ENCODE measurements at places on chromosomes 7 and 10.
A peak's percentile ranks its signal among the peaks of the same experiment; 100 is the strongest.

DNA sequence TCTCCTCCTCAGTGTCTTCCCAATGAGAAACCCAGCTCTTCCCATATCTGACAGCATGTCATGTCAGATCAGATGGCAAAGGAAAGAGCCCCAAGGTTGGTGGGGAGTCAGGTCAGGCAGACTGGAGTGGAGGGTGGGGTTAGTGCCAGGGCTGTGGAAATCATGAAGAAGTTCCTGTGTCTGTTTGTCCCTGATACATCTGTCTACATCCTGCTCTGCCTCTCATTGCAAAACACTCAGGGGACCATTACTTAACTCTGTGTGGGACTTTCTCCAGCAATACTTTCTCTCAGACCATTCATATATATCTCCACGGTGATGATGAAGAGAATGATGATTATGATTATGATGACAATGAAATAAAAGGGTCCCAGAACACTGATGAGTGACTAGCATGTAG is 3.3 kb downstream of the PRRT4 start:
- DNase-seq: no peak

DNA sequence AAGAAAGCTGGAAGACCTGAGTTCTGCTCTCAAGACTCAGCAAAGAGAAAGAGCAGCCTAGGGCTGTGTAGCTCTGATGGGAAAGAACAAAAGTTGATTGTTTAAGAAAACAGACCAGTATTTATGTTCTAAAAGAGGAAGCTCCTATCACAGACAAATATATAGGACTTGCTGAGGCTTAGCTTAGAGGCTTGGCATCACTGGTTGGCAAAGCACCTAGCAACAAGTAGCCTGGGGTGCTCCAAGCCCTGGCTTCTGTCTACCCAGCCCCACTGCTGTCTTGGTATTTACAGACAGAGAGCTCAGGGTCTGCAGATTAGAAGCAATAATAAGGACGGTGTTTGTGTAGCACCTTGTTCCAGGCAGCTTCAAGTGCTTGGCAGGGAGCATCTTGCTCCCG is 36.9 kb upstream of the CCDC3 start:
- DNase-seq: no peak

DNA sequence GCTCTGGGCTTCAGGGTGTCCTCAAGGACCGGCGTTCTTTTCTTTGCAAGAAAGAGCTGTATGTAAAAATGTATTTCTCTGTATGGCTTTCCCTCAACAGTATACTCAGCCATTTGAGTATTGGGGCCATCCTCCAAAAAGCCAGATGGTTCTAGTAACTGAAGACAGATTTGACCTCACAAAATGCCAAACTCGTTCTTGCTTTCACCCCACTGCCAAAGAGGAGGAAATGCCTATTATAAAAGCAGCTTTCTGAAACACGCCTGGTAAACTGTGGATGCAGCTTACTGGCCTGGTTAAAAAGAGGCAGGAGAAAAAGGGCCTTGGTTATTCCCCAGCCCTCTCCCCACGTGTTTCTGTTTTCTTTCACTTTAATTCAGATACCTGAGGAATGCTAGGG is 7.7 kb upstream of the HTR5A start:
- DNase-seq: no peak

DNA sequence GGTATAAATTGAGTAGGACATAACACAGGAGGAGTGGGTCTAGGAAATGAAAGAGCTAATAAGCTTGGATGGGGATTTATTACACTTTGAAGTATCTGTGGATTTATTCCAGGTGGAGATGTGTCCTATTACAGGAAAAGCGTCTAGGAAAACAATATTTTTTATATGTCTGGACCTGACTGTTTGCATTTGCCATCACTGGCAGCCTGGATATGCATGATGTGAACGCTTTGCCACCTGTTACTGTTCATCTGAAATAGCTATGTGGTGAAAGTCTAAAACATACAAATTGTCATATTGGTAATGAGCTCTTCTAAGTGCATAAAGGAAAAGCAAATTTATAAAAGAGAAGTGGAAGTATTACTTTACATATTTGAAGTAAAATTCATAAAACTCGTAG is 31.6 kb upstream of the AGMO start:
- no peak for DNase-seq

DNA sequence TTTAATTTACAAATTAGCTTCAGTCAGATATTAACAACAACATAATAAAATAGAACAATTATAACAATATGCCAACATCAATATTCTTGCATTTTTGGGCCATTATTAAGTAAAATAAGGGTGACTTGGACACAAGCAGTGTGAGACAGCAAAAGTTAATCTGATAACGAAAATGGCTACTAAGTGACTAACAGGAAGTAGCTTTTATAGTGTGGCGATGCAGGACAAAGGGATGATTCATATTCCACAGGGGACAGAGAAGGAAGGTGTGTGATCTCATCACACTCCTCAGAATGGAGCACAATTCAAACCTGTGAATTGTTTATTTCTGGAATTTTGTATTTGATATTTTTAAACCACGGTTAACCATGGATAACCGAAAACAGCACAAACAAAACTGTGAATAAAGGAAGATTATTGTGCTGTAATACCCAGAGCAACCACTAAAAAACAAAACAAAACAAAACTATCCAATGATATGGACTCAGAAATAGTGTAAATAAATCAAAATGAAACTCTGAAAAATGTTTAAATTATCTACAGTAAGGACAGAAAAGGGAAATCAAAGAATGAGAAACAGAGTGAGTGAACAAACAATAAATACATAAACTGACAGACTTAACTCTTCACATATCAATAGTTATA is 66.9 kb upstream of the TFEC start:
- DNase-seq: no peak

DNA sequence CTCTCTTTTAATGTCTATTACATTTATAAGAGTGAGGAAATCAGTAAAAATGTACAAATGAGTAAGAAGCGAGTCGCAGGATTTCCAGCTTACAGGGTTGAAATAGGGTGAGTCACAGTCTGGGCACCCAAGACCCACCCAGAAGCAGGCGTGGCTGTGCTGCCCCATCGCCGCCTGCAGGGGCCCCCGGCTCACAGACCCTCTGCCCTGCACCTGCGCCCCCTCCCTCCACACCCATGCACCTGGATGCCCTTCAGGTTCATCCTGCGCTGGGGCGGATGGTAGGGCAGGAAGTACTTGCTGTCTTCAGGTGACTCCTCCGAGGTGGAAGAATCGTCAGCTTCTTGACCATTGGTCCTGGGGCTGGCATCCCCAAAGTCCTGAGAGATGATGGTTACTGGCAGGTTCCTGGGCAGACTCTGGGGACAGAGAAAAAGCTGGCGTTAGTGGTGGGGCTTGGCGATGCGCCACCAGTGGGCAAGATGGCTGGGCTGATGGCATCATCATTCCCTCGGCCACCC is 90.2 kb upstream of the GNA12 start:
- DNase-seq: peak; percentile 27

DNA sequence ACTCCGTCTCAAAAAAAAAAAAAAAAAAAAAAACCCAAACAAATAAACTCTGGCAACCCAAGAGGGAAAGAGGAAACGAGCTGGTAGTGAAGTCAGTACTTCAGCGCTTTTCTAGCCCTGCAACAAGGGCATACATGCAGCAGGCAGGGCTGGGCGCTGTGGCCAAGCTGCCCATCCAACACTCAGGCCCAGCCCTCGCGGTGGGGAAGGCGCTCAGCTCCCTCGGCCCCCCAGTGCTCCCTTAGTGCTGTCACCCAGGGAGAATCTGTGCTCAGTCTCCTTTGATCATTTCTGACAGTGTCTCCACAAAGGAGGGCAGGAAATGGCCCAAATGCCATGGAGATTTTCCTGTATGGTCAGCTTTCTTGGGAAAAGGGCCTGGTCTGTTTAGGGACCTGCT is 97.2 kb downstream of the SMURF1 start:
- DNase-seq: no peak

DNA sequence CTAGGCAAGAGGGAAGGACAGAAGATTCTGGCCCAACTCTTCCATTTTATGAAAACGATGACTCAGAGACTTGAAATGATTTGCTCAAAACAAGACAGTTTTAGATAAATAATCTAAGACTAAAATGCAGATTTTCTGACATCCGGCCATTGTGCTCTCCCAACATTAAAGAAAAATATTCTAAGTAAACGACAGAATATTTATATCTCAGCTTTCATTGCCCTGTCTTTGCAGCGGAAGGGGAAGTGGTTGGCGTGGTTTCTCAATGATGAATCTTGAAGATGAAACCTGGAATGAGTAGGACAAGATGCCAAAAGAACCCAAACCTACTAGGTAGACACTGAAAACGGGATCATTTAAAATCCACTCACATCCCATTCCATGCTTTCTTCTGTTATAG is 28.9 kb upstream of the NPY start:
- DNase-seq: no peak

GRCh38 chr7:47938574-47939165 is 9.6 kb downstream of the PKD1L1 start:
- DNase-seq: no peak

DNA sequence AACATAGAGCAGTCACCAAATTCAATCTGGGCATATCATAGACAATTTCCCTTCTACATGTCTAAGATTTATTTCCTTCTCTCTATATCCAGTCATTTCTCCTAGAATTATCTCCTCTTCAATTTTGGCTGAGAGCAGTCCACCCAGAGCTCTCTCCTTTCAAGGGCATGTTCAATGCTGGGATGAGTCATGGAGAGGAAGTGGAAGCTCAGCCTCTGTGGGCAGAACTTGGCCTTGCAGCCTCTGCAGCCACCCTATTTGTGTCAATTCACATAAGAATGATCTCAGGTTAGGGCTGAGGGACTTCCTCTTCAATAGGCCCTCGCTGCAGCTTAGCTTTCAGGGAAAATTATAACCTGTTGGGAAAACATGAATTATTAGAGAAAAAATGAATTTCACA is 560.8 kb downstream of the POM121L12 start:
- no peak for DNase-seq

GRCh38 chr7:88256906-88257305 is 37.1 kb upstream of the SRI start:
- no peak for DNase-seq

DNA sequence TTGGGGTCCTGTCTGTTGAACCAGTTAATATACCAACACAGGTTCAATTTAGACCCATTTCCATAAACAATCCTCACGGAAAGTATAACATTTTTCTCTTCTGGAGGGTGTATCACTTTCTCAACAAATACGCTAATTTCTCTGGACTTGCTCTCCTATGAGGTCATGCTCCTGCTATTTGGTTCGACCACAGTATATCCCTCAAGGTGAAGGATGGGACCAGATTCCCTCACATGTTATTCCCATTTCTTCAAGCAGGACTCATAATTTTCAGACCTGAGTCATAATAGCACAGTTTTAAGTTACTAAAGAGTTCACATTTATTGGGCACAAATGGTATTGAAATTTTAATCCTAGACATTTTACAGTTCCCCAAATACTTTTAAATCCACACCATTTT is 57.2 kb downstream of the ADAM12 start:
- no peak for DNase-seq

- DNase-seq: no peak
Measured at GRCh38 chr10:102616066-102616770, 28.1 kb upstream of the TRIM8 start.

DNA sequence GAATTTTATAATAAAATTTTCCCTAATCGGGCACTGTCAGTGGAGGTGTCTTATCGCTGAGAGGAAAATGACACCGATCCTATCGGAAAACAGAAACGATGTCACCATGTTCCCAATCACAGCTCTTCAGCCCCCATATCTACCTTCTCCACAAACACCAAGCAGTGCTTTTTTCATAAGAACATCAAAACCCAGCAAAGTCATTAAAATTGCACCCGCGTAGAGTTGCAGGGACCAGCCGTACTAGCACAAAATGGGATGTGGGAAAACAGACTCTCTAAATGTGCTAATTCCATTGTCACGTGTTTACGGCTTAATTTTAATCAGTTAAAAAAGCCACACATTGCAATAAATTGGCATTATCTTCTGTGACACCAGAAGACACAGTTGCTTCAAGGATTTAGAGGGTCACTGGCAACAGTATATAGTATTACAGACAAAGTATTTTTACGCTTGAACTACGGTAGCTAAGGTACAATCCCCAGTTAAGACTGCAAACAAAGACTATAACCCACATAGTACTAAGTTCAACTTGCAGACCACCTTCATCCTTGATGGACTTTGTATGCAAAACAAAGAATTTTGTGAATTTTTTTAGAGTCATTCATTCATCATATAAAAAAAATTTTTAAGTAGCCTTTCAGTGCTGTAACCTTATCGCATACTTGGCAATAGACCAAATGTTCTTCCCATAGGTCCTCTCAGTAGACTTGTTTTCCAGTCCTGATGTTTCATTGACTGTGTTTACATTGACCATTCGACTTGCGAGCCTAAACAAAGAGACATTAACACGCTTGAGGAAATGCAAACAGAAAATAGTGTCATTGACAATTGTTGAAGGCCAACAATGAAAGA is 116.0 kb downstream of the VTI1A start:
- no peak for DNase-seq
